Lung microvascular endothelial cell (primary cell): ENCODE measurements at places on chromosomes 1 and 21. TPM values are rescaled to one million over a fixed set of nuclear protein-coding genes. Genes with fewer than 3 reads are reported as not detected.

Gene SPATA6
- total RNA-seq, result 0.65 and 1.2 TPM in 2 replicates

GRCh38 chr21:41250519-41250918, 66.1 kb upstream of the FAM3B start:
- DNase-seq, result peak; percentile 95

DNA sequence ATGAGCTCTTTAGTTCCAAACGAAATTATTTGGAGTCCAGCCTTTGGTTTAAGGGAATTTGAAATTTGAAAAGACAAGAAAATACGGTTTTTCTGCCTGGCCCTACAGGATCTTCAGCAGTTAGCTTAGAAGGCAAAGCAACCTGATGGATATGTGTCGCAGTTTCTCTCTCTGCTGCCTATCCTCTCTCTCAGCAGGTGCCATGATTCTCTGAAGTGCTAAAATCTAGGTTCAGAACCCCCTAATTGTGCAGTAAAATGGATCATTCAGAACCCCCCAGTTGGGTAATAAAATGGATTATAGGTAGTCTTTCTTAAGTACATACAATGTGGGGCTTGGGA, 446 bp upstream of the DEPDC1 start:
- no peak for DNase-seq

- no peak for DNase-seq
These were observed 22.3 kb upstream of the GALNT2 start for GRCh38 chr1:230044729-230045128.

Gene HES5
- not detected in 2 replicates for total RNA-seq

GRCh38 chr21:42636520-42637266, 16.7 kb upstream of the PDE9A start:
- DNase-seq, result peak; percentile 15

Gene NOTCH2NLA
- 3.4 and 10.0 TPM in 2 replicates for total RNA-seq

Gene HPCA
- not detected in 2 replicates for total RNA-seq

GRCh38 chr1:115665319-115666096, 23.7 kb downstream of the VANGL1 start:
- DNase-seq, result no peak

DNA sequence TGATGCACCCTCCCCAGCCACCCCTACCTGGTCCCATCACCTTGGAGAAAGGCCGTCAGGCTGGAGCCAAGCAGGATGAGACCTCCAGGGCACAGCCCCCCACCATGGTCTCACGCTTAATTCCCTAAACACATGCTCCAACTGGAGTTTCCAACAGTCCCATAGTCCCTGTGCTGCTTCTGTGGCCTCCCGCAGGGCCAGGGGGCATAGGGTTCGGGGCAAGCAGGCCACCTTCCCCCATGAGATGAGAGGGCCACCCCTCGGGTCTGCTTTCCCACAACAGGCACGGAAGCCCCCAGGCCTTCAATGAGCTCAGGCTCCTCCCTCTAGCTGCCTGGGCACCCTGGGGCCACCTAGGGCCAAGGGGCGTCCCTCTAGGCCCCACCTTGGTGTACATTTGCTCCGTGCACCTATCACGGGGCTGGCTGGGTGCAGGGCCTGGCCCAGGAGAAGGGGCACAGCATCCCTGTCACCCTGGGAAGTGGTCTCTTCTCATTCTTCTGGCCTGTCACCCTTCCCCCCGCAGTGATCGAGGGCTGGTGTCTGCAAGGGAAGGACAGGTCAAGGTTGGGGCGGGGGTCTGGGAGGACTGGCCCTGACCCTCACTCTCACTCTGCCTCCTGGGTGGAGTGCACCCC, 42.4 kb downstream of the TRIM11 start:
- DNase-seq, result no peak

DNA sequence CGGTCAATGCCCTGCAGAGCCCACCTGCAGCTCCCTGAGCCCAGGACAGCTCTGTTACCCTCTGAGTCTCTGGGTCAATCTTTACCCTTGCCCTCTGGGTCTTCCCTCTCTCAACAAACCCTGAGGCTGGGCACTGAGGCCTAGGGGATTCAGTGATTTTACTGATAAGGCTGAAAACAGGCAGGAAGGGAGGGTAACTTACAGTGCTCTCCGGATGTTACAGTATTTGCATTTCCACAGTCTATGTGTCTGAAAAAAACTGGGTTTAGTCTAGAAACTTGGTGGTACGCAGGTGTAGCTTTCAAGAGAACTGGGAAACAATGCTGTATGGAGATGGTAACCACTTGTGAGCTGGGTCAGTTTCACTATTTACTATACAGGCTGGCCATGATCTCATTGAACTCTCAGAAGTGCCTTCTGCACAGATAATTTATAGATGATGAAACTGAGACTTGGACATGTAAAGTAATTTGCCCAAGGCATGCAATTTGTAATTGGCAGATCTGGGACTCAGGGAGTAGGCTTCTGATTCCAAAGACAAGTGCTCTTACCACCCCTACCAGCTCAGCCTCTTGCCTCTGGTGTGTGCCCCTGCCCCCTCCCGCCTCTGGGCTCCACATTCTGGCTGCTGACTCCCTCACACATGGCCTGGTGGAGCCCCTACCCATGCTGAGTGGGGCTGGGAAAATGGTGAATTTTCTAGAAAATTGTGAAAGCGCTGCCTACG, 48.8 kb downstream of the TENT5C start:
- no peak for DNase-seq

DNA sequence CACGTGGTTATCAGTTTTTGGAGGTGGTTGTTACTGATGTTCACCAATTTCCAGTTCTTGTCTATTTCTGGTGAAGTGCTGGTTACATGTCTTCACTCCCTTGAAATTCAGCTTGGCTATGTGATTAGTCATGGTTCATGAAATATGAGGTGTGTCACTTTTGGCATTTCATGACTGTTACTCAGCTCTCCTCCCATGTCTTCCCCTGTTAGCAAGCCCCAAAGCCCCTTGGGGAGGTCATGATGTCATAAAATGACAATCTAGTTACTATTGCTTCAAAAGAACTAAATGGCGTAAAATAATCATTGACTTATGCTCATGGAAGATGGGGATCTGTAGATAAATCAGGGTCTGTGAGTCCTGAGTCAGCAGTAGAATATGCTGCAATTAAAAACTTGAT, 425.1 kb downstream of the SETD4 start:
- no peak for DNase-seq

DNA sequence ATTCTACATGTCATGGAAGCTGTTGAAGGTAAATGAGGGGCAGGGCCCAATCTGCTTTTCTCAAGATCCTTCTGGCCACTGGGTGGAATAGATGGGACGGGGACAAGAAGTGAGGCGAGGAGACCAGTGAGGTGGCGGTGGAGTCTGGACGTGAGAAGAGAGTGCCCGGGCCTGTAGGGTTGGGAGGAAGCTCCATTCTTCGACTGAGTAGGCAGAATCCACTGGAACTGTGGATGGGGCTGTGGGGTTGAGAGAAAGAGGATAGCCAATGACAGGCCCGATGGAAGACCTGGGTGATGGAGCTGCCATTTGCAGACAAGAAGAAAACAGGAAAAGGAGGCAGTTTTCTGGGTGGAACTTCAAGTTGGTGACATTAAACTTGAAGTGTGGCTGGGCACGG, 10.3 kb downstream of the SLC1A7 start:
- no peak for DNase-seq

Gene THEM5
- total RNA-seq, result 0.22 TPM in 1 of 2 replicates, not detected in the other

DNA sequence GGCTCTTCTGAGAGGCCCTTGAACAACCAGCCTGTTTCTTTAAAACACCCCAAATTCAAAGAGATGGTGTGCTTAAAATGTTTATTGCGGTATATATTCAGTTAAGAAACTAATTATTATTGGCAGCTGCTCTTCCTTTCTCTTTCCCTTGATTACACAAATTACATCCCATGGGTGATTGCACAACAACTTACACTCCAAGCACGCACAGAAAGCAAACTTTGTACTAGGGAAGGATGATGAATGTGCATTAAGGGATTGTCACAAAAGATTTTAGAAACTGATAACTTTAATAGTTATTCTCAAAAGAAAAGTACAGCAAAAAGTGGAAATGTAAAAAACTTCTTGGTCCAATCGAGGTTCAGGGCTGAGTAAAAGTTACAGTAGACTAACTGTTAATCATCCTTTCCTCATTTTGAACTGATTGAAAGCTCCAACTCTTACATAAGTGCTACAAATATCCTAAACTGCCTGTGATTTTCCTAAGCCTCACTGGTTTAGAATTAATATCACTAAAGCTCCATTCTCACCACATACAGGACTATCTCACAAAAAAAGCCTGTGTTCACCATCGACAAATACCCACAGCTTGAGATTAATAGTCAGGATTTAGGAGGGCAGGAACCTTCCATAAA, 153.4 kb downstream of the TTLL7 start:
- DNase-seq, result no peak

Gene WRAP73
- 11.1 and 14.7 TPM in 2 replicates for total RNA-seq

Gene SYTL1
- 0.22 TPM in 1 of 2 replicates, not detected in the other for total RNA-seq

GRCh38 chr1:100775483-100775882, 55.9 kb downstream of the VCAM1 start:
- DNase-seq, result no peak

GRCh38 chr1:220754918-220755295, 6.8 kb downstream of the MTARC2 start:
- no peak for DNase-seq

Gene C1orf226
- under 0.01 TPM in 2 replicates for total RNA-seq

Gene TSSK3
- total RNA-seq, result not detected in 2 replicates

- DNase-seq, result no peak
These were observed 1.1 kb downstream of the CR2 start for GRCh38 chr1:207455183-207455754.

- no peak for DNase-seq
These were observed 15.8 kb downstream of the BEND5 start for GRCh38 chr1:48760857-48761256.

DNA sequence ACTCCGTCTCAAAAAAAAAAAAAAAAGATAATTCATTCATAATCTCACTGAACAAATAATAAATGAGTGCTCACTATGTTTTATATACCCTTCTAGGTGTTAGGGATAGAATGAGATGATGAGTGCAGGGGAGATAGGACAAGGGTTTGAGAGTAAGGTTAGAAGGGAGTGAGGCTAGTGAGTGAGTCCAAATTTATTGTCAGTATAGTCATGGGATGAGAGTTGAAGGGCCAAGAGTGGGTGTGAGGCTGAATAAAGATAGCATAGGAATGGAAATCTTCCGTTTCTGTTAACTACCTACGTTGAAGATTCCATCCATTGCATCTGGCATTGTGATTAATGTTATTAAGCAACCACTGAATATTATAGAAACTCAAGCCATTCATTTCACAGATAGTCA, 16.8 kb downstream of the GNAI3 start:
- DNase-seq, result no peak

DNA sequence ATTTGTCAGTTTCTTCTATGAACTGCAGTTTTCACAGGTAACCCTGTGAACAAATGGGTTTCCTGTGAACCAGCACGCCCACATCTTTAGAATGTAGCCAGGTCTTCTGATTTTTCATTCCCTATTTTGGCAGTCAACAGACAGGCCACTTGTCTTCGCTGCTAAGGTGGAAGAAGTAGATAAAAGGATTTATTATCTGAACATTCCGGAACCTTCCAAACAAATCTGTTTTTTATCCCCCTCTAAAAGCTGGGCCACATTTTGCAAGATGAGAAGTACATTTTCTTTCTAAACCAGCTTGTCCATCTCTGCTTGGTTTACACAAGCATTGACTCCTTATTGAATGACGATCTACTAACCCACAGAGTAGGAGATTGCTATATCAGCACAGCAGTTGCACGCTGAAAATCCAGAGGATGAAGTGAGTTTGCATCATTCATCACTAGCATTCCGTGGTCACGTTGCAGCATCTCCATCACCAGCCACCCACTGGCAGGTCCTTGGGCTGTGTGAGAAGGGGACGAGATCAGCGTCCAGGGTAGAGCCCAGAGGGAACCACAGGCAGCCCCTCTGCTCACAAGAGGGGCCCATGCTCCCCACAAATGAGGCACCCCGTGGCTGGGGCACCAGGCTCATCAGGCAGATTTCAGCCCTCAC, 83.5 kb downstream of the TOMM20 start:
- DNase-seq, result no peak

- DNase-seq, result no peak
These were observed 289.8 kb upstream of the POU3F1 start for GRCh38 chr1:38336301-38336923.

GRCh38 chr1:27601321-27601770, 2.6 kb downstream of the AHDC1 start:
- DNase-seq, result no peak

Gene TMEM63A
- 4.1 and 4.4 TPM in 2 replicates for total RNA-seq

DNA sequence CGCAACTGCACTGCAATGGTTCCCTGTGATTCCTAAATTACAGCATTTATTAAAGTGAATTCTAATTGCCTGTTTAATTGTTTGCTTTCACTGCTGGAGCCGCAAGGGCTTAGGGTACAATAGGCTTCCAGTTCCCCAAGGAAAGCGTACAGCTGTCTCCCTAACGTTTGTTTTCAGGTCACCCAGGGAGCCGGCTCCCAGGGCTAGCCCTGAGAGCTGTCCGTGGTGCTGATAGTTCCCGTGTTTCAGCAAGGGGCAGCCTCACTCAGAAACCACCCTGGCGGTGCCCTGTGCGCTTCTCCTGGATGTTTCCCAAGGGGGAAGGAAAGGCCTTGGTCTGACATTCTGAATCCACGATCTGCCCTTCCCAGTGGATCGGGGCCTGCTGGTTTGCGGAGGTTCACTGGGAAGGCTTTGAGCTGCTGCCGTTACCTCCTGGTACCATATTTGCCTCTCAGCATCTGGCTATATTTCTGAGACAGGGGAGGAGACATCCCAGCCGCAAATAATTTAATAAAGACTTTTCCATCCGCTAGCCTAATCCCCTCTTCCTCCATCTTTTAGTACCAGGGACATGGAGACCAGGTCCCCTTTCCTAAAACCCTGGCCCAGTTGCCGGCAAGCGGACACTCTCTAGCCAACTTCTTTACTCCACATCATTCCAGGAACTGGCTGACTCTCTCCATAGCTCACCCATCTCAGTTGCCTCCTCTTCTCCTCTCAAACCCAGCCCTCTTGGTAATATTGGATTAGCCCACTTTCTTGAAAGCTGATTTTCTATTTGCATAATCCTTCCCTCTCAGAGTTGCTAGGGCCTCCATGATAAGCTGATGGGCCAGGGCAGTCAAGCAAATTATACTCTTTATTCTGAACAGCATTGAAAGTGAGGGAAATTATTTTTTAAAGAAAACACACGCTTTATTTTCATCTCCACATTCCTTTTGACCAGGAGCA, 149.0 kb downstream of the IGSF21 start:
- peak; percentile 34 for DNase-seq

GRCh38 chr1:200207711-200208126, 180.2 kb downstream of the NR5A2 start:
- DNase-seq, result no peak

- no peak for DNase-seq
These were observed 5.7 kb downstream of the ZBTB7B start for GRCh38 chr1:155008015-155008941.

DNA sequence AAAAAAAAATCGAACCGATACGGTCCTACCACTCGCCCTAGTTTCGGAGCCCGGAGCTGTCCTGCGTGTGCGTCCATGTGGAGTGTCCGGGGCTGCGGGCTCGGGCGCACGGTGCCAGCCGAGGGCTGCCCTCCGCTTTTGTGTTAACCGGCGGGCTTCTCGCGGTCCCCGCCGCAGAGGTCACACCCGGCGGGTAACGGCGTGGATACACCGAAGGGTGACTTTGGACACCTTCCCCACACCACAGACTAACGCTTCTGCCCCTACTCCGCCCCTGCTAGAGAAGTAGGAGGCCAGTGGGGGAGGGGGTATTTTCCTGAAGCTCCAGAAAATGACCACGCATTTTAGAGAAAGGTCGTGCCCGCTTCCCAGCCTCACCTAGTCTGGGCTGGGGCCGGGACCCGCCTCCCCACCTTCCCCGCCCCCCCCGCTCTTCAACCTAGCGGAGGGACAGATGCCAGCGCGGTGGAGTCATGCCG, 609 bp upstream of the ATF3 start:
- peak; percentile 46 for DNase-seq
